ENCODE measurements at places on chromosomes 11 and 22.

DNA sequence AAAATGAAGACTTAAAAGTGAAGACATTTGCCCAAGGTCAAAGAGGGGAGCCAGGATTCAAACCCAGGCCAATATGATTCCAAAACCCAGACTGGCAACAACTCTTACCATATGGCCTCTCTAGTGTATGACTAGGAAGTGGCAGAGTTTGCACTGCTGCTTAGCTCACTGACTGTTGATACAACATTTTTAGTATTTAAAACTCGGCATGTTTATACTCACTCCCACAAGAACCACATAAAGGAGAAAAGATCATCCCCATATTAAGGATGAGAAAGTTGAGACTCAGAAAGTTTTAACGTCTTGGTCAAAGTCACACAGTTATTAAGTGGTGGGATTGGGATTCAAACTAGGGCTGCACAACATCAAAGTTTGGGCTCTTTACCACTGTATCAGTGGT lies 81.7 kb downstream of the CCDC34 start:
- no peak for DNase-seq

DNA sequence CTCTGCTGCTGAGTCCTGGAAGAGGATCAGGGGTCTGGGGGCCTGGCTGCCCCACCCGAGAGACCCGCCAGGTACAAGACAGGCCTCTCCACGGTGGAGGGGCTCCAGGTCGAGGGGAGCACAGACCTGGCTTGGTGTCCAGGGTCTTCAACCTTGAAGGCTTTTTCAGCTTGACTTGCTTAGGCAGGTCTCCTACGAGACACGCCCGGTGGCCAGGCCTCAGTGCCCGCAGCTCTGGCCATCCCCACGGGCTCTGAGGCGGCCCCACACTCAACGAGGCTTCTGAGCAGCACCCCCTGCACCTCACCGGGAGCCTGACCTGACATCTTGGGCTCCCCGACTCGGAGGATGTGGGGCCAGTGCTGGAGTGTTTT lies 6.6 kb upstream of the PLXNB2 start:
- DNase-seq: no peak

DNA sequence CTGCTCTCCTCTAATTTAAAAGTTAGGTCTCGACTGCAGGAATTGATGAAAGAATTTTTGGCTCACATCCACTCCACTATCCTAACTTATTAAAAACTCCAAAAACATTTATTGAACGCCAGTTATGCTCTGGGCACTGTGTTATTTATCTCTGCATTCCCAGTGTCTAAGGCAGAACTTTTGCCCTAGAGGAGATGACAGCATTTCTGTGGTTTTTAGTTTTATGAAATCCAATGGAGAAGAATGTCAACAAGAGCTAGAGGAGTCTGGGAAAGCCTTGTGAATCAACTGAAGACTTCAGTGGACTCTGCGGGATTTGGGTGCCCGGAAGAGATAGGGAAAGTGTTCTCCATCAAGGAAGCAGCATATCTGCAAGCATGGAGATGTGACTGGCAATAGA lies 217.0 kb upstream of the PGR start:
- no peak for DNase-seq

- DNase-seq: no peak
These were observed 81.5 kb downstream of the WT1 start for GRCh38 chr11:32353884-32354283.

- no peak for DNase-seq
These were observed 29.3 kb upstream of the LIPT2 start for GRCh38 chr11:74522776-74523175.

GRCh38 chr22:45584121-45584570 lies 81.5 kb downstream of the FBLN1 start:
- DNase-seq: no peak

DNA sequence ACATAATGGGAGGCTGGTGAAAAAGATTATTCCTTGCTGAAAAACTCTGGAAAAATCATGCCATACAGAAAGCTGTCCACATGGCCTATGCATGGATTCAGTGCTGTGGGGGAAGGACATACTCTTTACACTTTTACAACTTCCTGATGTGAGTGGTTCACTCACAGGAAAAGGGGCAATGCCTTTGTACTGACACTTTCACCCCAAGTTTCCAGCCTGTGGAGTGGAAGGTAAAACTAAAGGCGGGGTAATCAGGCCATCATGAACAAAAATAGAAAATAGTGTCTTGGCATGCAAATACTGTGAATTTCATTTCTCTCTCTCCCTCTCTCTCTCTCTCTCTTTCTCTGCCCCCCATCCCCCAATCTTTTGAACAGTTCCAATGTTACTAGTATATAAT lies 281.8 kb downstream of the ETS1 start:
- no peak for DNase-seq

DNA sequence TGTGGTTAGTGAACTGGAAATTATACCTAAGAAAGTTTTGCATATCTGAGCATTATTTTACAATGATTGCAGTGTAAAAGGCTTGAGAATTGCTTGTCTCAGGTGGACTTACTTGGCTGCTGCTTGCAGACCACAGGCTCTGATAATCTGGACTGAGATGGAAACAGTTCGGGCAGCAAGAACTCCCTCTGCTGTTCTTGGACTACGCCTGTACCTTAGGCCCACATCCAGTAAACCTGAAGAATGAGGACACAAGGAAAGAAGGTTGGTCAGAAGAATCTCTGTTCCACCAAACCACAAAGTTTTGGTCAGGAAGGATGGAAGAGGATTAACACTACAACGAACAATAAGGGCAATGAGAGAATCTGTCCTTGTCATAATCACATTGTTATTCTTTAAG lies 80.1 kb downstream of the C2CD3 start:
- no peak for DNase-seq

DNA sequence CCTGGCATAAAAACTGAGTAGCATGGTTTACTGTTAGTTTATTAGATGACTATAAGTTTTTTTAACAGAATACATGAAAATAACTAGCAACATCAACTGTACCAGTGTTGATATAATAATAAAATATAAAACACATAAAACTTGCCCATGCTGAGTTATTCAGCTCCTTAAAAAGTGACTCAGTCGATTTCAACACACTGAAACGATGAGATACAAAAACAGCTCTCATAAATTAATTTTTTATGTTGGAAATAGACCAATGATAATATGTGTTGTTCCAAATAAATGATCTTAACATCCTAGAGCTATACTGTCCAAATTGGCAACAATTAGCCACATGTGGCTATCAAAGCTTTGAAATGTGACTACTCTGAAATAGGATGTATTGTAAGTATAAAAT lies 15.9 kb downstream of the PDGFD start:
- no peak for DNase-seq

DNA sequence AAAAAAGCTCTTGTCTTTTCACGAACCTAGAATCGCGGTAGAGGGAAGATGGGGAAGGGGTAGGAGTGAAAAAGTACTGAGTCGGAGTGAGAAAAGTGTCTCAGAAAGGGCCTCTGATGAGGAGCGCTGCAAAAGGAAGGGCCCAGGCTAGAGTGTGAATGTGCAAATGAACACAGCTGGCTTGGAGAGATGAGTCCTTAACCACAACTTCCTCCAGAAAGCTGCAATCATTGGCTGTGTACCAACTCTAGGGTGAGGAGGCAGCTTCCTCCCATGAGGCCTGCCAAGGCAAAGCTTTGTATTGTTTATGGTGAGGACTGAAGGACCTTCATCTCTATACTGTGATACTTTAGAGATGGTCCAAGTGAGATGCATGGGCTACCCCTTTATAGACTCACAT lies 566.9 kb upstream of the ANO5 start:
- DNase-seq: no peak

- DNase-seq: no peak
These were observed 7.4 kb downstream of the RAB38 start for GRCh38 chr11:88167853-88168252.

GRCh38 chr11:43941257-43941994 lies 1.0 kb upstream of the C11orf96 start:
- no peak for DNase-seq

- no peak for DNase-seq
These were observed 638.5 kb downstream of the TBC1D22A start for GRCh38 chr22:47400701-47401591.

DNA sequence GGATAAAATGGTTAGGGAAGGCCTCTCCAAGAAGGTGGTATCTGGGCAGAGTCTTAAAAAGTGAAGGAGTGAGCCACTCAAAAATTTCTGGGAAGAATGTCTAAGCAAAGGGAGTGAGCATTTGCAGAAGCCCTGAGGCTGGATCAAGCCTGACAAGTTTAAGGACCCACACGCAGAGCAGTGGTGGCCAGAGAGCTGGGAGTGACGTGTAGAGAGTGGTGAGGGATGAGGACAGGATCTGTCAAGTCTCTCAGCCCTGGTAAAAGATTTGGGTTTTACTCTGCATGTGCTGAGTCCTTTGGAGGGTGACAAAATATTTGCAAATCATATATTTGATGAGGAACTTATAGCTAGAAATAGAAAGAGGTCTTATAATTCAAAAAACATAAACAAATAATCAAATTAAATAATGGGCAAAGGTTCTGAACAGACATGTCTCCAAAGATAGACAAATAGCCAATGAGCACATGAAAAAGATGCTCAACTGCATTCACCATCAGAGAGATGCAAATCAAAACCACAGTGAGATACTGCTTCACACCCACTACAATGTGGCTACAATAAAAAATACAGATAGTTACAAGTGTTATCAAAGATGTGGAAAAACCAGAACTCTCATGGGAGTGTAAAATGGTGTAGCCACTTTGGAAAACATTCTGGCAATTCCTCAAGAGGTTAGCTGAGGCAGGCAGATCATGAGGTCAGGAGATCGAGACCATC lies 107.2 kb upstream of the NNMT start:
- no peak for DNase-seq

- DNase-seq: no peak
These were observed 23.1 kb downstream of the TMPRSS13 start for GRCh38 chr11:117906126-117906525.

DNA sequence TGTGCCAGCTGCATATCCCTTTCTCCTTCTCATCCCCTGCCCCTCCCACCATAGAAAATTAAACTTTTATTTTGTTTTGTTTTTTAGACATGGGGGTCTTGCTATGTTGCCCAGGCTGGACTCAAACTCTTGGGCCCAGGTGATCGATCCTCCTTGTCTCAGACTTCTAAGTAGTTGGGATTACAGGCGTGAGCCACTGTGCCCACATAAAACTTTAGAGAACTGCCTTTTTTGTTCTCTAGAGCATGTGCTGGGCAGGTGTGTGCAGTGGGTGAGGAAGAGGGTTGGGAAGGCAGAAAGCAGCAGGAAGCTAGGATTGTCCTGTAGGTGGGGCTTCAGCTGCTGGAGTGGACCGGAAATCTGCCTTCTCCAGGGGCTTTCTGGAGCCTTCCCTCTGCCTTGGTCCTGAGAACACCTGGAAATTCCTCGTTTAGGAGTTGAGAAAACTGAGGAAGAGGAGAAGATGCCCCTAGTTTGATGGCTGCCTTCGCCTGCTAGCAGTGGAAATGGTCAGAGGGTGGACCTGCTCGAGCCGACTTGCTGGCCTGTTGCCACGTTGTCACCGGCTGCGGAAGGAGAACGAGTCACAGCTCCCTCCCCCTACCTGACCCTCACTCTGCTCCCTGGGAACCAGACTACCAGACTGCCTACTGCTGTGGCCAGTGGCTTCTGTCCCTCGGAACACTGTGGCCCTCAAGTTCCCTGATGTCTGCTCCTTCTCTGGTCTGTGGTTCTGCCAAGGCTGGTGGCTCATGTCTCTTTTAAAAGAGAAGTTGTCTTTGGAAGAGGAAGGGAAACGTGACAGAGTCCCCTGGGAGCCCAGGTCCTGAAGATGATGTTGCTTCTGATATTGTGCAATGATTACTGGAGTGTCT lies 4.0 kb downstream of the ST14 start:
- no peak for DNase-seq

DNA sequence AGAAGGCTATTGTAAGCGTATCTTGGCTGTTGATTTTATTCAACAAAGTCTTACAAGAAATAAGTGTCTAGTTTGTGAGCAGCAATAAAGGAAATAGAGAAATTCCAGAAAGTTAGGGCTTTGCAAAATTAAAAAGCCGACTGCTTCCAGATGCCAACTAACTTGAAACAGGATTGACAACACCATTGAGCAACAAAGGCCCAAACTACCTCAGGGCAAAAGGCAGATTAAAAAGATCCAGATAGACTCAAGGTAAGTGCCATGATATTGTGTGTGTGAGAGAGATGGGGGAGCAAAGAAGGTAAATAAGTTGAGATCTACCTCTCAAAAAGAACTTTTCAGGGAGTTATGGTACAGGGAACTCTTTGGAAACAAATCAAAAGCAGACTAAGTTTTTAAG lies 49.1 kb downstream of the PARVG start:
- no peak for DNase-seq

DNA sequence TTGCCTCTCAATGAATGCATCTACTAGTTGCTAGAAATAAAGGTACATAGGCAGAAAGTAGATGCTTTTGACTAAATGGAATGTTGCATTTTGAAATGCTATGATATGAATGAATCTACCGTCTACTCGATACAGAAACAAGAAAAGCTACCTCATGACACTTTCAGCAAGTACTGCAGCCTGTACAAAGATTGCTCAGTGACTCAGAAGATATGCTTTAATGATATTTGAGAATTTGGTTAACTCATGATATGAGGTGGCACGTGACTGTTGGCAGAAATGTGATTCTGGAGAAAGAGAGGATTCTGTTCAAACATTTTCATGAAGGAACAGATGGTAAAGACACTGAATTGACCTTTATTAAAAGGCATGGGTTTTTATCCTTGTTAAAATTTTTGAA lies 76.0 kb downstream of the HSD17B12 start:
- no peak for DNase-seq

DNA sequence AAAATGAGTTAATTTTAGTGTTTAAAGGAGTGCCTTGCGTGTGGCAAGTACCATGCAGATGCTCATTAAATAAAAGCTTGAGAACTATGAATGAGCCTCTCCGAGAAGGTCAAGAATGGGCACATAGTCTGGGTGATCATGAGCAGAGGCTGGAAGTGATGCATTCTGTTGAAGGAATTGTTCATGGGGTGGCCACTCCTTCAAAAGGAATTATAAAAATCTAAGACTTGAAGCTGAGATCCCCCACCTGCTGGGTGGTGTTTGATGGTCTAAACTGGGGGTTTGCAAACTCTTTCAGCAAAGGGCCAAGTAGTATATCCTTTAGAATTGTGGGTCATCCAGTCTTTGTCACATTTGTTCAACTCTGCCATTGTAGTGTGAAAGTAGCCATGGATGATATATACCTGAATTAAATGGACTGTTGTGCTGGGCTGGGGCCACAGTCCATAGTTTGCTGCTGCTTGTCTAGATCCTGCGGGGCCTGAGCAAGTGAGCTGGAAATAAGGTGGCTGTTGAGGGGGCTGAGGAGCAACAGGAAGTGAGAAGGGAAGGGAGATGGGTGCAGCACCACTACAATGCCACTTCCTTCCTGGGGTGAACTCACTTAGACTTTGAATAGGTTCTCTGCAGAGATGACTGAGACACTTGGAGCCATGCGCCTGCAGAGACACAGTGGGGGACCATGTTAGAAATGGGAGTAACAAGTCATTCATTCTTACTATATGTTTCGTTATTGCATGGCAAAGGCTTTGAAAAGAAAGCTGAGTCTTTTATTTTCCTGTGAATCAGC lies 179.0 kb downstream of the SNX19 start:
- no peak for DNase-seq

DNA sequence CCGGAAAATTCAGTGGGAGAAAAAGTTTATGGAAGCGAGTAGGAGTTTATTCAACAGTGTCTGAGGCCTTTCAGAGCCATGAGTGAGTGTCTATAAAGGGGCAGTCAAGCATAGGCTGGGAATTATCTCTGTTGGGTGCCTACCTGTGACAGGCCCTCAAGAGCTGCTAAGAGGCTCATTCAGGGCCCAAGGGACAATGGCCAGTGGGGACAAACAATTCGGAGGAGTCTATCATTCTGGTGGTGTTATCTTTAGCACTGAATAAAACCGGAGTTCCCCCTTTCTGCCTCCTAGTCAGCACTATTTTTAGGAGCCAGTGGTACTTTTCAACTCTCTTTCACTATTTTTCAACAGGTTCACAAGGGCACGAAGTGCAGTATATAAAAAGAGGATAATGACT lies 89.5 kb upstream of the HTATIP2 start:
- no peak for DNase-seq
